Neural cell (in vitro differentiated cells): ENCODE measurements at places on chromosomes 3 and 15. TPM values are rescaled to one million over a fixed set of nuclear protein-coding genes. Genes with fewer than 3 reads are reported as not detected.

DUOX1 gene
- polyA plus RNA-seq = not detected in 2 replicates

TM4SF1 gene
- polyA plus RNA-seq = 0.81 and 2.2 TPM in 2 replicates

LTK gene
- polyA plus RNA-seq = 0.28 TPM in 1 of 2 replicates, not detected in the other

USP3 gene
- polyA plus RNA-seq = 55.3 and 68.0 TPM in 2 replicates

ACP3 gene
- not detected in 2 replicates for polyA plus RNA-seq

CFAP20DC gene
- not detected in 2 replicates for polyA plus RNA-seq

CGNL1 gene
- polyA plus RNA-seq = 0.26 TPM in 1 of 2 replicates, not detected in the other

AMIGO3 gene
- polyA plus RNA-seq = 4.0 and 8.0 TPM in 2 replicates

LRRIQ4 gene
- not detected in 2 replicates for polyA plus RNA-seq

HDC gene
- polyA plus RNA-seq = 4.5 and 6.0 TPM in 2 replicates

HDAC11 gene
- polyA plus RNA-seq = 14.8 and 18.3 TPM in 2 replicates

CIDEC gene
- polyA plus RNA-seq = not detected in 2 replicates

RTP3 gene
- not detected in 2 replicates for polyA plus RNA-seq

PRSS50 gene
- not detected in 2 replicates for polyA plus RNA-seq

TRPM1 gene
- not detected in 2 replicates for polyA plus RNA-seq

REC114 gene
- not detected in 2 replicates for polyA plus RNA-seq

PLA2G4D gene
- not detected in 2 replicates for polyA plus RNA-seq

SPINK8 gene
- polyA plus RNA-seq = not detected in 2 replicates

CEP19 gene
- 37.9 and 43.1 TPM in 2 replicates for polyA plus RNA-seq

IGF2BP2 gene
- 46.6 and 57.8 TPM in 2 replicates for polyA plus RNA-seq

GAP43 gene
- polyA plus RNA-seq = 1,300 and 1,327 TPM in 2 replicates

FRMD5 gene
- polyA plus RNA-seq = 25.8 and 27.8 TPM in 2 replicates

HPS3 gene
- 15.6 and 17.1 TPM in 2 replicates for polyA plus RNA-seq

CMC1 gene
- 8.1 and 8.7 TPM in 2 replicates for polyA plus RNA-seq

GOLGA8S gene
- polyA plus RNA-seq = not detected in 2 replicates

MLH1 gene
- 73.7 and 76.1 TPM in 2 replicates for polyA plus RNA-seq

ATP13A4 gene
- polyA plus RNA-seq = 6.2 and 7.3 TPM in 2 replicates

SUCNR1 gene
- not detected in 2 replicates for polyA plus RNA-seq

KNL1 gene
- 0.38 and 2.4 TPM in 2 replicates for polyA plus RNA-seq

GOLGA8J gene
- polyA plus RNA-seq = not detected in 2 replicates

PRICKLE2 gene
- 8.7 TPM in 2 replicates for polyA plus RNA-seq
